ENCODE measurements at places on chromosomes 1 and 21.

- no peak for DNase-seq
Measured at GRCh38 chr21:33267250-33267649, 1.1 kb downstream of the IL10RB start.

- DNase-seq, result no peak
Measured at GRCh38 chr1:923131-923990, at the start of gene SAMD11. TSS of gene SAMD11 (plus strand) at chr1:923923. CDS start at chr1:924432, 509 bp downstream.

DNA sequence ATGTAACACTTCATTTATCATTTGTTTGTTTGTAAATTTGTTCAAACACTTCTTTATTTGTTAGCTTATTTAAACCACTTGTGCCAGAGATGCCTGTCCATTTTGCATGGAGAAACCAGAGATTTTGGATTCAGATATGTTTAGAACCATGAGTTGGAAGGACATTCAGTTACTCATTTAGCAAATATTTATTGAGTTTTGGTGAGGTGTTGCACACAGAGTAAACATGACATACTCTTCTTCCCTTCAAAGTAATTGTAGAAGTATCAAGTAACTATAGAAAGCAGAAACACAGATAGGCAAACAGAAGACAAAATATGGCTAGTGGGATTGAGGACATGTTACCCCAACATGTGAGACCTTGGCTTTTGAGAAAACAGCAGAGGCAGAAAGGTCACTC, 136.8 kb upstream of the USP25 start:
- no peak for DNase-seq

GRCh38 chr1:20948101-20948500, 161.0 kb upstream of the HP1BP3 start:
- no peak for DNase-seq

DNA sequence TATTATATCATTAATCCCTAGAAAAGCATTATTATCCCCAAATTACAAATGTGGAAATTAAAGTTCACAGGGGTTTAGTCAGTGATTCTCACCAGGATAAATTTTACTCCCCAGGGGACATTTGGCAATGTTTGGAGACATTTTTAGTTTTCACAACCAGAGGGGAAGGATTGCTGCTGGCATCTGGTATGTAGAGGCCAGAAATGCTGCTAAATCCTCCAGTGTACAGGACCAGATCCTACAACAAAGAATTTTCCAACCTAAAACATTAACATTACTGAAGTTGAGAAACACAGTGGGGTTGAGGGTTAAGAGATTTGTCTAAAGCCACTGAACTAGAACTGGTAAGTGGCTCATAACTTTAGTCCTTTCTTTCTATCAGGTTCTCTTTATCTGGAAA, 162.0 kb upstream of the SYT6 start:
- no peak for DNase-seq

GRCh38 chr1:212565079-212565478, 43.5 kb upstream of the ATF3 start:
- no peak for DNase-seq

DNA sequence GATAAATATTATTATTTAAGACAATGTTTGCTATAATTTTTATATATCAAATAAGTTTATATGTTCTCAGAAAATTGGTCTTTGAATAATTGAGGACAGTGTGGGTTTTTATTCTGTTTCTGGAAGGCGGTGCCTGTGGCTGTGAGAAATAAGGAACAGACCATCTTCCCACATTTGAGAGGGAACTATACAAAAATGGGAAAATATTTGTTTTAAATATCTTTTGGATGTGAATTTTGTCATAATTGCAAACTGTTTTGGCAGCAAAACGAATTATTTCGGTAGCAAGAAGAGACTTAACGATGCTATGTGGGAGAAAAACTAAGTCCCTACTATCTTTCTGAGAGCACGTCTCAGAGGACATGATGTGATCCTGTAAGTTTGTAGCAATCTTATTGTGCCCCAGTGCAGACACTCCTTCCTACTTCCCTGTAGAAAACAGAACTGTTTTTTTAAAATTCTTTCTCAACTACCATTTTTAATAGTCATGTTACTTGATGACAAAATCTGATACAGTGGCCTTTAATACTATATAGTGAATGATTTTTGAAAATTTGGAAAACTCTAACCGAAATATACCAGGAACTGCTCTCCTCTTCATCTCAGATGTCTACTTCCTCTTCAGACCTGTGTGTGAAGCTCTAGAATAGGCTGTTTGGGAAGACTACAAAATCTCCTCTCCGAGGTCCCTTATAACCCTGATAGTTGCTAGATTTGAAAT, 25.4 kb downstream of the PTPRC start:
- no peak for DNase-seq

Measured in left renal cortex interstitium (tissue), 4 donors.